ENCODE measurements at places on chromosomes 2 and 18.
A peak's percentile ranks its signal among the peaks of the same experiment; 100 is the strongest.

DNA sequence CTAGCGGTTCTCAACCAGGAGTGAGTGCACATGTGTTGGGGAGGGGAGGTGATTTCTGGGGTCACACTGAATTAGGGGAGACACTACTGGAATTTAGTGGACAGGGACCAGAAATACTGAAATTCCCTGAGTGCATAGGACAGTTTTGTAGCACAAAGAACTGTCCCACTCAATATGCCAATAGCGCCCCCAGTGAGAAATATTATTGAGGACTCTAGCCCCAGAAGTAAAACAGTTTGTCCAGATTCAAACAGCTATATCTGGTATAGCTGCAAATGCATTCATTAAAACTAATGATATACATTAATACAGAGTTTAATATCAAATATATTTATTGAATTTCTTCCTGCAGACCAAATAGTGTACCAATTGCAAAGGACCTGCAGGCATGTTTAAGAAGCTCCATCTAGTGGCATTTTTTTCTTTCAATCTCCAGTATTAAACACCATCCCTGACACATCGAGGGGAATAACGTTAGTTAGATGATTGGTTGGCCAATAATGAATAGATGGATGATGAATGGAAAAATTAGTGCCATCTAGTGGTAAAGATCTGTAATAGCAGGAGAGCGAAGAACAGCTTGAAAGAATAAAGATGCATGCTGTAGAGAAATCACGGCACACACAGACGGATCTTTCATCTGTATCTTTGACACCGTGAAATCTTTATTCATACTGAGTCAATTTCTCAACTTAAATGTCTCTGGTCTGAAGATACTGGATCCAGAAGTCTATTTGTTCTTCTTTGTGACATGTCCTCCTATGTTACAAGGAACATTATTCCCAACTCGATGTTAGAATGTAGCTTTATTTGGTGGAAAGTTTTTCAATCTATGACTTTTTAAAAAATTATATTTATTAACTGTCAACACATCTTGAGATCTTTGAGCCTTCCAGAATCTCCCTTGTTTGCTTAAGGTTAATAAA is 62.5 kb downstream of the DHRS9 start:
- DNase-seq: peak; percentile 33

DNA sequence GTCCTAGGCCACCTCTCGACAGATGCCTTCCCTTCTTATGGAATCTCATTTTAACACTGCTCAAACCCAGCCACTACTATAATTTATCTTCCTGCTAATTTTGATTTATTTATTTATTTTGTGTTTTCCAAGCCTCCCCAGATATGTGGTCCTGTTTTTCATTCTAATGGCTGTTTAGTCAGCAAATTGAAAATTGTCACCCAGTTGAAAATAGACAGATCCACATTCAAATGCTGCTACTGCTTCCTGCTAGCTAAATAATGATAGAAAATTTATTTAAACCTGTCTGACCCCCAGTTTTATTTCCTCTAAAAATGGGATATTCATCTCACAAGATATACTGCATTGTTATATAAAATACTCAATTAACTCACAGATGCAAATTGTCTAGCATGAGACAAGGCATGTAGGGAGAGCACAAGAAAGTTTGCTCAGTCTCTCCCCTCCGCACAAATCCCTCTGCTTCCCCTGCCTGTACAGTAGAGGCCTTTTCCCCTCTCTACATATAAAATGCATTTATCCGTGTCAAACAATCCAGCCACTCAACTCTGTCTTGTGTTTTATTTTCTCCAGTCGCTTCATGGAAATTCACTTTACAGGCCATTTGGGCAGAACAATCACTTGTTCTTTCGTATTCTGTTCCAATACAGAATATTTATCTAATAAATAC is 389.9 kb downstream of the SOX11 start:
- no peak for DNase-seq

DNA sequence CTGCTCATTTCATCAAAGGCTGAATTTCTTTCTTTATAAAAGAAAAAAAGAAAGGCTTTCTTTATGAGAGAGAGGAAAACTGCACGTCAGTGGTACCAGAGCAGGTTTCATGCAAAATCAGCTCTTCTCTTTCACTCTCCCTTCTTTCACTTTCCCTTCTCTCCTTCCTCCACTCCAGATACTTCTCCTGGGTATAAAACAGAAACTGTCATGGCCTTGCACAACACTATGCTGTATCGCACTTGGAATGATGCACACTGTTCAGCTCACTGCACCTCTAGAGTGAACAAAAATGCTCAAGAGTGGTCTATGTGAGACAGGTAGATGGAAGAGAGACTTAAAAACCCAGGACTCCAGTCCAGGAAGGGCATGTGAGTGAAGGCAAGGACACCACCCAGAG is 73.8 kb downstream of the KLF7 start:
- no peak for DNase-seq

DNA sequence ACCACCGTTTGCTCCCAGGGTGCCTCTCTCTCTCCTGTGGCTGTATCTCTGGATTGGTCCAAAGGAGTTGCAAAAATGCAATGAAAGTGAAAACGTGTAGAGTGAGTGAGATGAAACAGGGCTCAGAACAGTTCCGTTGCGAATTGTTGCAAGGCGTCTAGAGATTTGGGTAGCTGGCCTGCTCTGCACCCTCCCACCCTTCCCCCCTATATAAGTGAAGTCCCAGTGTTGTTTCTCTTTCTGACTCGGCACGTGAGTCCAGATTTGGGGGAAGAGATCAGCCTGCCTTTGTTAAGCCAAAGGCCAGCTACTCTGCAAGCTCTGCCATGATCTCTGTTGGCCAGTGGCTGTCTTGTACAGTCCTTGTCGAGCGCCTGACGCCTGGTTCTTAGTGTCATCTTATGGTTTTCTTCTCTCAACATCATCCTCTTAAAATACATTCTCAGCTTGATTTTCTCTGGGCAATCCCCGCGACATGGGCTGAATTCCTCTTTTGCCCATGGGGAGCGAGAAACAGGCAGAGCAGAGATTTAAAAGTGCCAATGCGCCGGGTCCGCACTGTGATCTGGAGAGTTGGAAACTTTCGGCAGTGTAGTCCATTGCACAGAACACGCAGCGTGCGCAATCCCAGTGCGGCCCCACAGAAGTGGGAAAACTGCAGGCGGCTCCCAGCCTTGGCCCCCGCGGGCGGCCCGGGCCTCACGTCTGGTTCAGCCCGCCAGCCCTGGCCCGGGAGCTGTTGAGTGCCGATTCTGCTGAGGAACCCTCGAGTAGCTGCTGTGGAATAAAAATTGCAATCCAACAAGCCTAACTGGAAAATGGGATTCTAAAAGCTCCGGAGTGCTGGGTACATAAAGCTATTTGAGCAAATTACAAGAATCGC is 9.3 kb downstream of the MEIS1 start:
- peak; percentile 69 for DNase-seq

- no peak for DNase-seq
These were observed 3.0 kb downstream of the FEV start for GRCh38 chr2:218981881-218982585.

DNA sequence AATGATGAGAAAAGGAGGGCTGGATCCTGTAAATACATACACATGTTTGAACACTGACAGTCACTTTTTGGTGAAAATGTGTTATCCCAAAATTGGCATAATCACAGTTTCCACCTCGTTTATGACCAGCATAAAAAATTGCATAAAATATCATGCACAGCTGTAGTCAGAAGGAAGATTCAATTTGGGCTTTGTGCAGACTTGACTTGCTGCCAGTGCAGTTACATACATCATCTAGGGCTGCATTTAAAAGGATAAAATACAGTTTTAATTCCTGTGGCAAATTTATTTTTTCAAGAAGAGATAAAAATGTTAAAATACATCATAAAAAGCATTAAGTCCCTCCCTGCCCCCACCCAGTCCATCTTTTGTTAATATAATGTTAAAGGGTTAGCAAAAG is 103.8 kb downstream of the VWC2L start:
- DNase-seq: no peak

DNA sequence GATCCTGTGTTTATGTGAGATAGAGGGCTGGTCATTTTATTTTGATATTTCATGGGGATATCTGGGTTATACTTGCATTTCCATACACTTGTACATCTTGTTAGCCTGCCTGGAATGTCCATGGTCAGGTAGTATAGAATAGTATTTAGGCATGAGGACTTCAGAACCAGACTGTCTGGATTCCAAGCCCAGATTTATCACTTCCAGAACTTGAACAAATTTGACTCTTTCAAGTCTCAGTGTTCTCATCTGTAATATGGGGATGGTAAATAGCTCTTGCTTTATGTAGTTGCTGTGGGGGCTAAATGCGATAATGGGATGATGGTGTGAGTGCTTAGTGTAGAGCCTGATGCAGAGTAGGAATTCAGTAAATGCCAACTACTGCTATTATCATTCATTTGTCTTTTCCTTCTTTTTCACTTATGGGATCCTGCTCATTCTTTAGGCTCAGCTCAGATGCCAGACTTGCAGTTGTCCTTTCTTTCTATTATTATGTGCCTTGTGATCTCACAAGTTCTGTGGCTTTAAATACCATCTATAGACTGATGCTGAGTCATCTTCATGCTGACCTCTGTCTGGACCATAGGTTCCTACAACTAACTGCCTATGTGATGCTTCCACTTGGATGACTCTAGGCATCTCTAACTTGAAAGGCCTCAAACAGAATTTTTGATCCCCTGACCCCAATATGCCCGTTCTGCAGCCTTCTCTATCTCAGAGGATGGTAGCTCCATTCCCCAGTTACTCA is 67.4 kb downstream of the POLE4 start:
- DNase-seq: no peak

- DNase-seq: no peak
These were observed 148.1 kb downstream of the DYSF start for GRCh38 chr2:71601136-71602114.
